M059J (cell line): ENCODE measurements at places on chromosomes 11 and 22.

DNA sequence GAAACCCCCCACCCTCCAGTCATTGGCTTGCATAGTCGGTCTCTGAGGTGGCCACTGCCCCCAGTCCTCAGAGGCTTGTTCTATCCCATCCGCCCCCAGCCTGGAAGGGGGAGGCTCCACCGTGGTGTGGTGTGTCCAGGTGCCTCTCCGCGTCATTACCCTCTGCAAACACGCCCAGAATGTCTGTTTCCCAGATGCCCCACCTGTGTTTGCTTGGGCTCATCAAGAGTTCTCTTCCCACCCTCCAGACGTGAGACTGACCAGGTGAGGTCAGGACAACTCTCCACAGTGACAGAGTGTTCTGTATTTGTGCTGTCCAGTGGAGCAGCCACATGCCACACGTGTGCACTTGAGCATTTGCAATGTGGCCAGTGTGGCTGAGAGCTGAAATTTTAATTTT, 24.9 kb downstream of the LRRC10B start:
- DNase-seq, result no peak

GRCh38 chr11:69227271-69227670, 66.7 kb upstream of the MYEOV start:
- DNase-seq, result no peak

DNA sequence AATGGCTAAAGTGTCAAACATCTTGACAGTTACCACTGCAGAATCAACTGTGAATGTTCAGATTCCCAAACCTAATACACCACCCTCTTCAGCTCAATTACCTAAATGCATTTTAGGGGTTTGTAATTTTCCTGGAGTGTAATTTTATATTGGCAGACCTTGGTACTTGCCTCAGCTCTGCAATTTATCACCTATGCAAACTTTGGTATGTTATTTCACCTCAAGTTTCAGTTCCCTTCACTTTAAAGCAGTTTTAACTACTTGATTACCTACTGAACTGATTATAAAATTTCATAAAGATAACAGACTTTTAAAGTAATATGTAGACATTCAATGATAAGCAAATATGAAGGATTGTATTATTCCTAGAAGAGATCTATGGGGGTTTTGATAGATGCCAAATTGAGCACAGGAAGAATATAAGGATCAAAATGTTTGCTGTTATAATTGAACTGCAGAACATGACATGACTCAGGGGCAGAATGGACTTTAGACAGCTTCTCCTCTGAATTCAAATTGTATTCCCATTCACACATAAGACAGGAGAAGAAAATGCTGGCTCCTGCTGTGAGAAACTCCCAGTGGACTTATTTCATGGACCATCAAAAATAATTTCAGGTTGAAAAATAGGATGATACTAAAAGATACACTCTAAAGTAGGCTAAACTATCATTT, 491.5 kb upstream of the LUZP2 start:
- DNase-seq, result no peak

GRCh38 chr22:17587629-17588028, 24.3 kb downstream of the SLC25A18 start:
- DNase-seq, result no peak

DNA sequence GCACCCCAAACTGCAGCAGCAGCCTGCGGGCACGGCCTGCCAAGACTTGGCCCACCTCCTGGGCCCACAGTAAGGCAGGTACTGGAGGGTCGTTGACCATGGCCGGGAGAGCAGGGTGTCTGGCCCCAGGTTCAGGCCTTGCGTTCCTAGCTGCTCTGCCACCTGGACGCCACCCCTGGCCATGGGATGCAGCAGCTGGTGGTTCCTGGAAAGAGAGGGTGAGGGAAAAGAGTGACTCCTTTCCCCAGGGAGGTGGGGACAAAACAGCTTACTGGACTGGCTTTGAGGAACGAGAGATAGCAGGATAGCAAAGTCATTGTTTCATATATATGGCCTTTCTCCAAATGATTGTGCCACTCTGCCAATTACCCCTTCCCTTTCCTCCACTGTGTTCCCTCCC, 1.8 kb downstream of the BSCL2 start:
- peak; percentile 50 for DNase-seq

GRCh38 chr22:39012533-39013511, 1.2 kb upstream of the APOBEC3C start:
- no peak for DNase-seq

DNA sequence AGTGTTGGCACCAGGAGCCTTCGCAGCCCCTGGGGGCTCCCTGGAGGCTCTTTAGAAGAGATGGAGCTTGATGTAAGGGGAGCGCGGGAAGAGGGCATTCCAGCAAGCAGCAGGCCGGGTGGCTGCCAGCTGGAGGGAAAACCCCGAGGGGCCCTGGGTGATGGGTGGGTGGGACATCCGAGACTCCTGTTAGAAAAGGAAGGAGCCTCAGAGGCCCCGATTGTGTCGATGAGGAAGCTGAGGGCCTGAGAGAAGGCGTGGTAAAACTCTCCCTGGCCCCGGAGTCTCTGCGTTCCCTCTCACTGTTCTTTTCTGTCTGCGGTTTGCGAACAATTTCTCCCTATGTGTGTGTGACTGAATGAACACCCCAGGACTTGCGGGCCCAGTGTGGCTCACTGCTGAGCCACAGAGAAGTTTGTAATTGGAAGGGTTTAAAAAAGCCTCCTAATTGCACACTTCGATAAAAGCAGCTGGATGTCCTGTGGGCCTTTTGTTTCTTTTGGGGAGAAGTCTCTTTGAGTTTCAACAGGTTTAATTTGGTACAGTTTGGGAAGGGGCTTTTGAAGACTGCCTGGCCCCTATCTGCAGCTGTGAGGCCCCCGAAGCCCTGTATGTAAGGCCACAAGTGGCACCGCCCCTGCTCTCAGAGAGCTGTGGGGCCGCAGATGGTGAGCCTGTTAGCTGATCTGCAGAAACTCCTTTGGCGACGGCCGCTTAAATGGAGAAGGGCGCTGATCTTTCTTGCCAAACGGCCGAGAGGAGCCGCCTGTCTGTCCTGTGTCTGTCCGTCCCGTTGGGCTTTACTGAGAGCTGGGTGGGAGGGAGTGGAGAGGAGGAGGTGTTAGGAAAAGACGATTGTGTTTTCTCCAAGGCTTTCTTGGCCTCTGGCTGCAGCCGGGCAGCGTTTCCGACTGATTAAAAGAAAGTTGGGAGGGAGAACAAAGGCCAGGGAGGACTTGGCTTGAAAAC, 2.0 kb downstream of the FBLN1 start:
- DNase-seq, result peak; percentile 79

GRCh38 chr22:49866646-49867045, 13.0 kb downstream of the ZBED4 start:
- no peak for DNase-seq

DNA sequence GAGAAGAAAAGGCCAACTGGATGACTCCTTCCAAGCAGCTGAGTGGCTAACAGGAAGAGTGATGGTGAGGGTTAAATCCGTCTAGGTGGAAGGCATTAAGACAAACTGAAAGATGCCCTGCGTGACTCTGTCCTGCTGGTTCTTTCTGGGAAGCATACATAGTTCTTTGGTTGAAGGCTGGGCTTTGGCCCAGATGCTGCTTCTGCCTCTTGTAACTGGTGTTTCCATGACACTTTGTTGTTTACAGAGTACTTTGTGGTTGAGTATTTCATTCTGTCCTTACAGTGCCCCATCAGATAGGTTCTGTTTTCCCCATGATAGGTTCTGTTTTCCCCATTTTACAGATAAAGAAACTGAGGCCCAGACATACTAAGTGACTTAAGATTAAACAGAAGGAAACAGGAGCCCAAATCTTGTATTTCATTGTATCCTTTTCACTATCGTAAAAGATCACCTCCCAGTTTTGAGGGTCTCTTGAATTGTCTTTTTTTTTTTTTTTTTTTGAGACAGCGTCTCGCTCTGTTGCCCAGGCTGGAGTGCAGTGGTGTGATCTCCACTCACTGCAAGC, 124.3 kb upstream of the RASSF10 start:
- DNase-seq, result peak; percentile 47

DNA sequence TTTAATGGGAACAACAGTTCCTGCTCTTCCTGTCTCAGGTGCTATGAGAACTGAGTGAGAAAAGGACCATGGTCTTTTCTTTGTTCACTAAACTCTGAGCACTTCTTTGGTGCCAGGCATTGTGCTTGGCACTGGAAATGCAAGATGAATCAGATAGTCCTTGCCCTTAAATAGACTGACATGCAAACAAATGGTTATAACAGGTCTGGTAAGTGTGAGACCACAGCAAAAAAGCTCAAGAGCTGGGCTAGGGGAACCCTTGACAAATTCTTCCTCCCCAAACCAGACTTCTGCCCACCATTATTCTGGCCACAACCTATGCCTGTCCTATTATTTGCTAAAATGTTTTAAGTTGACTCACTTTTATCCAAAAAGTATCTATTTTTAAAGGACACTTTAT, 5.1 kb downstream of the SLC43A3 start:
- DNase-seq, result no peak

GRCh38 chr22:45786726-45787125, 115.1 kb downstream of the ATXN10 start:
- DNase-seq, result no peak

DNA sequence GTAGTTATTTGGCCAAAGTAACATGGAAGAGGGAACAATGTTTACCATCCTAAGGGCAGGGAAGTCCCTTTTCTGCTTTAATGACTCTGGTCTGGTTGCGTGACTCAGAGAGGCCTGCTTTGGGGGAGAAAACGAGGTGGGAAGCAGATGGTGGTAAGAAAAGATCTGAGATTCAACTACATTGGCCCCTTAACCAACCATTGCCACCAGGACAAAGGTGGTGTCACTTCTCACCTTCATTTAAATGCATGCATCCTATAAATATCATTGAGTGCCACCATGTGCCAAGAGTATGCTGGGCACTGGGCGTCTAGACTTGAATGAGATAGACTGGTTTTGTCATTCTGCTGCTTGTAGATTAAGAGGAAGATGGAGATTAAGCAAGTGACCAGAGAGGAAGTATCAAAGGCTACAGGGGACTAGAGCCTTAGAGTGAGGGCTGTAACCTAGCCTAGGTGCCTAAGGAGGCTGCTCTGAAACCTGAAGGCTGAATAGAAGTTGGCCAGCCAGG, 3.6 kb upstream of the SORL1 start:
- no peak for DNase-seq

- no peak for DNase-seq
These were observed 44.0 kb downstream of the PPP6R3 start for GRCh38 chr11:68504432-68505066.

DNA sequence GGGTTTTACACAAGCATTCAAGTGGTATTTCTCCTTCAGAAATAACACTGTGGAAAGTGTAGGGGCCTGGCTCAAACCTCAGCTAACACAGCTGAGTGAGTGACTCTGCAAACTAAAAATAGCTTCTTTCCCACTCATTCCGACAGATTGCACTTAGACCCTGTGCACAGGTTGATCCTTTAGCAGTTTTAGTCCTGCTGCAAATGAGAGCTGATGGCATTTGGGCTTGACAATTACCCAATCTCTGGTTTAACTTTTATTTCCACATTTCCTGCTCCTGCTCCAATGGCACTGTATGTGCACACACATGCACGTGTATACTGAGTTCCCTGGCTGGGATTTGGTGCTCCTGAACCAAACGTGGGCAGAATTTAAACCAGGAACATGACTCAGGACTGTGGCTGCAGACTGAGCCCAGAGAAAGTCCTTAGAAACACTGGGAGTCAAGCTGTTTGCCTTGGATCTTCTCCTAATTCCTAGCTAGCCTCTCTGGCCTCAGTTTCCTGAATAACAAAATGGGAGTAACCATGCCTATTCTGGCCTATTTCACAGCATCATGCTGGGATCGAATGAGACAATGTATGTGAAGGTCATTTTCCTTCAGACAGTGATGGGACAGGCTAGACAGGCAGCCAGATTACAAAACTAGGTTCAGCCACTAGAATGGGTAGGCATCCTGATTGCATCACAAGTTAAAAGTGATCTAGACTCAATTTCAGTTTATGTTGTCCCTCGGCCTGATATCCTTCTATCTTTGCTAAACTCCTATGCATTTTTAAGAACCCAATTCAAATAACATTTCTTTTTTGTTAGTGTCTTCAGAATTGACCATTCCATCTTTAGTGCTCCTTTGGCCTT, 58.2 kb downstream of the SERGEF start:
- DNase-seq, result no peak
